Esophagus (tissue), 2 donors: ENCODE measurements at places on chromosomes 5 and 9. TPM values are rescaled to one million over a fixed set of nuclear protein-coding genes. Genes with fewer than 3 reads are reported as not detected.

MED7 gene
- 7.4 TPM for polyA plus RNA-seq

NME5 gene
- polyA plus RNA-seq, result 0.90 TPM

MEIKIN gene
- polyA plus RNA-seq, result 0.12 TPM

DMRTA1 gene
- polyA plus RNA-seq, result 1.0 TPM
